ENCODE measurements at places on chromosomes 3 and 15.

DNA sequence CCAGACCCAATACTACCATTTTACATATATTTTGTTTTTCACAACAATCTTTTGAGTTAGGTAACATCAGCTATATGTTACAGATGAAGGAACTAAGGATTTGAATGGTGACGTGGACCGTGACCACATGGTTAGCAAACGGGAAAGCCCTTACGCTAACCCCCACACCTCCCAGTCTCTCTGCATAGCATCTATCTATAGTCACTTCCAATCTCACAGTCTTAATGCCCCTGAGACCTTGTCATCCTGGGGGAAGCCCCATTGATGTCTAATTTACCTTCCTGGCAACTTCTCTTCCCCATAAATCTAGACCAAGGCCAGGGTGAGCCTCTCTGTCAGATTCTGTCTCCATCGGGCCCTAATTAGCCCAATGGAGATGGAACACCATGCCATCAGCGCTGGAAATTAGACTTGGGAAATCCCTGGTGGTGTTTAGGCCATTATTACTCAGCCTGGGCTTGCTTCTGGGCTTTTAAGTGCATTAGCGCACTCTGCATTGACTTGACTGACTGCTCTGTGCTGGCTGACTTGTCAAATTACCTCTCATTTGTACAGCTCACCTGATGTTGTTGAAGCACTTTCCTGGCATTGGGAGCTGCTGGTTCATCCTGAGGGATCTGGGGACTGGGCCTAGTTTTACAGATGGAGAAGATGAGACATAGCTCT is 34.0 kb upstream of the SH3GL3 start:
- no peak for DNase-seq

GRCh38 chr3:197139586-197139985 is 110.0 kb upstream of the MELTF start:
- DNase-seq = no peak

GRCh38 chr3:70539908-70540307 is 227.5 kb upstream of the MDFIC2 start:
- no peak for DNase-seq

DNA sequence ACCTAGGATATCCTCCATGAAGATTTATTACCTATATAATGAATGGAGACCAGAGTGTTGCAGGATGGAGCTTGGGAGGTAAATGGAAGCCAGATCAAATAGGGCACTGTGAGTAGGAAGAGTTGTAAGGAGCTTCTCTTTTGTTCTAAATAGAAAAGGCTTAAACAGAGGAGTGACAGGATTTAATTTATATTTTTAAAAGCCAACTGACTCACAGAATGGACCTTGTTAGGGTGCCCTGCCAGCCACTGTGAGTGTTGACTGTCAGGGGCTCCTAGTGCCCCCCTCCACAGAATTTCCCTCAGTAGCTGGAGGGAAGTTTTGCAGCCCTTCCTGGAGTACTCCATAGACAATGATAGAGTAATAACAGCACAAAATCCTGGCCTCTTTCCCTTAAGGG is 547.5 kb downstream of the MCTP2 start:
- no peak for DNase-seq

DNA sequence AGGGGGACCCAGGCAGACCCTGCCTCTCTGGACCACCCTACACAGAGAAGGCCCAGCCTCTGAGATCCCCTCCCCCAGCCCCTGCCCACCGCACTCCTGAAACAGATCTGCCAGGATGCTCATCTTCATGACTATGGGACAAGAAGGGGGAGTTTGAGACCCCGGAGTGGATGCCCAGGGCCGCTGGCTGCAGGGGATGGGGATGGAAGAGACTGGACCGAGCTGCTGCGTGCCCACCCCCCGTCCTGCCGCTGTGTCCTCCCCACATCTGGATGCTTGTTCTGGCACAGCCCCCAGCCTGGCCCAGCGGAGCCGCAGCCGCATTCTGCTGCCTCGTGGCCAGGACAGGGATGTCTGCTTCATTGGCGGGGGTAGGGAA is 30.3 kb upstream of the SEMA3F start:
- DNase-seq = no peak

DNA sequence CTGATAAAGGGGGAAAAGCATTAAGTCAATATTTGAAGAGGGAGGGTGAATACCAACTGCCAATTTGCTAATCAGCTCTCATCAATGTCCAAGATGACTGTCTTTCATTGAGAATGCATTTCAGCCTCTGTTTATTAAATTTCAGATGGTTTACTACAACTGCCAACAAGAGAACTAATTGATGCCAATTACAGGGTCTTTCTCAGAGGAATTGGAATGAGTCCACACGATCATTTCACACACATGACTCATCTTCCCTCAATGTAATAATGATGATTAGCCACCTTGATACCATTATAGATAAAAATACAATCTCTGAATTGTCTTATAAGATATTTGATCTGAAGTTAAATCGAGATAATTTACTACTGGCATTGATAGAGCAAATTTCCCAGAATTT is 1274.4 kb downstream of the ROBO2 start:
- DNase-seq = no peak

GRCh38 chr3:11721479-11721878 is 77.8 kb upstream of the VGLL4 start:
- no peak for DNase-seq

DNA sequence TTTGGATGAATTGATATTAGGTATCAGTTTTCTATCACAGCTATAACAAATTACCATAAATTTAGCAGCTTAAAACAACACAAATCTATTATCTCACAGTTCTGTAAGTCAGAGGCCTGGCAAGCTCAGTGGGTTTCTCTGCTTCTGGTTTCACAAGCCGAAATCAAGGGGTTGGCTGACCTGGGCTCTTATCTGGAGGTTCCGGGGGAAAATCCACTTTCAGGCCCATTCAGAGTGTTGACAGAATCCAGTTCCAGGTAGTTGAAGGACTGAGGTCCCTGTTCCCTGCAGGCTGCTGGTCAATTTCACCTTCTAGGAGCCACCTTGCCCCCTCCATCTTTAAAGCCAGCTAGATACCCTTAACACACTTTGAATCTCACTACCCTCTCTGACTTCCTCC is 11.1 kb upstream of the HHATL start:
- no peak for DNase-seq

DNA sequence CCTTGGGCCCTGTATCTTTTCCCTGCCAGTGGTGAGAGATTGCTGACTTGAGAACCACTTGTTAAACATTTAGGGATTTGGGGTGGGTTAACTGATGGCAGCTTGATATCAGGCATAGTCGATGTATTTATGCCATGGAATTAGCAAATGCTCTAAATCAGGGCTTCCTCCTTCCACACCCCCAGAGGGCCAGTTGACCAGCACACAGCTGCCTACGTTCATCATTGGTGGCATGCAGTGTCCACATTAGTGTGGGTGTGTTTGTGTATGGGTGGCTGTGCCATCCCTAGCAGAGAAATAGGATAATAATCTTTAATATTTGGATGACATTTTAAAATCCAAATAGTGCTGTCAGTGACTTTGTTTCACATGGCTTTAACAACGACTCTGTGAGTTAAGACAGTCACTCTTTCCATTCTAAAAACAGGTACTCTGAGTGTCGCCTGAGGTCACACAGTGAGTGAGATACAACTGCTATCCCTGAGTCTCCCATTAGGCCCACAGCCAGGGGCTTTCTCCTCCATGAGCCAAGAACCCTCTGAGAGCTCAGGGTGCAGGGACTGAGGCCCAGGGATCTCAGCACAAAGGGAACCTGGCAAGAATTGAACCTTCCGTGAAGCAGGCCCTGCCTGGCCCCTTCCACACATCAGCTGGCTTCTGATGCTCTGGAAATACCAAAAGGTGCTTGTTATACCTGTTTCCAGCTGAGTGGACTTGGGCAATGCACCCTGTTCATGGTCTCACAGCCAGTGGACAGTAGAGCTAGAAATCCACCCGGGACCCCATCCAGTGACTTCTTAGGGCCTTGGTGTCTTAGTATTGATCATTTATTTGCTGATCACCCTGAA is 4.3 kb upstream of the LTF start:
- DNase-seq = no peak

DNA sequence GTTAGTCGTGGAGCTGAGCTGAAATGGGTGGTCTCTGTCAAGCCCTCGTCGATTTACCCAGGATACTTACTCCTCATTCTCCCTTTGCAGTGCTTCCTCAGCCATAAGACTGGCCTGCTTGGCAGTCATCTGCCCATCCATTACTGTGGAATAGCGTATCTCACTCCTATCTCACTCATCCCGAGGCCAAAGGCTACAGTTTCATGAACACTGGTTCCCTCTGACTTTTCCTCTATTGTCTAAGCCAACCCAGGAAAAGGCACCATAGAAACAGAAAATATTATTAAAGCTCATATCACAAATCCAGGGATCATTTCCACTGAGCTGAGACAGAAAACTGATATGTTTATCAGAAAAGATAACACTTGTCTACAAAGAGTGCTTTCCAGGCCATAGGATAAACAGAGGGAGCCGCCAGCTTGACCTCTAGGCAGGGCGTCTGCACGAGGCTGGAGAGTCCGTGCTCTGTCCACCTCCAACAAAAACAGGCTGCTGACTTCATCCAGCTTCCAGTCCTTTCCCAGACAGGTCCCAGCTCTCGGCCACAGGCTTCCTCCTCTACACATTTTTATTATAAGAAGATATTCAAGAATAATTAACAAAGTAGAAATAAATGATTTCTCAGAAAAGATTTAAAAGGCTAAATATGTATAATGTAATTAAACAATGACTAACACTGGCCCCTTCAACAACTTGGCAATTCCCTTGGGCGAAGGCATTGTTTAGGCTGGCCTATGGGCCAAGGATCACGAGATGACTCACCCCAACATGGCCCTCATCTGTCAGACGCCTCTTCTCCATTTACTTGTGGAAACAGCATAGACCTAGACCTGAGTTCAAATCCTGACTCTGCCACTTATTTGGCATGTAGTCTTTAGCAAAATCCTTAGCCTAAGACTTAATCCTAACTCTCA is 27.4 kb upstream of the BOC start:
- no peak for DNase-seq

DNA sequence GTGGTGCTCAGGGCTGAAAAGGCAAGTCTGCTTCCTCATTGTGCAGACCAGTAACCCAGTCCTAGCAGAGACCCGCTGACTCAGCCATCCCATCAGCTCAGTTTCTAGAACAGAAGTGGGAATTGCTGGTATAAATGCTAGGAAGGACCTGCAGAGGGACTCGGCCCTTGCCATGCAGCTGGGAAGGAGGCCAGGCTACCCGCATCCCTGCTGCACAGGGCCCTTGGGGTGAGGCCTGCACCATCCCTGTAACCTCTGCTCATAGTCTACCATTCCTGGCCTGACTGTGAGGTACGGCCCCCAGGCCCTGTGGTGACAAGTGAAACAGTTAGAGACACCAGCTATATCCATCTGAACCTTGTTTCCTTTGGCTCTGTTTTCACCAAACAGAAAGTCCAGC is 23.5 kb downstream of the RAB6B start:
- no peak for DNase-seq

DNA sequence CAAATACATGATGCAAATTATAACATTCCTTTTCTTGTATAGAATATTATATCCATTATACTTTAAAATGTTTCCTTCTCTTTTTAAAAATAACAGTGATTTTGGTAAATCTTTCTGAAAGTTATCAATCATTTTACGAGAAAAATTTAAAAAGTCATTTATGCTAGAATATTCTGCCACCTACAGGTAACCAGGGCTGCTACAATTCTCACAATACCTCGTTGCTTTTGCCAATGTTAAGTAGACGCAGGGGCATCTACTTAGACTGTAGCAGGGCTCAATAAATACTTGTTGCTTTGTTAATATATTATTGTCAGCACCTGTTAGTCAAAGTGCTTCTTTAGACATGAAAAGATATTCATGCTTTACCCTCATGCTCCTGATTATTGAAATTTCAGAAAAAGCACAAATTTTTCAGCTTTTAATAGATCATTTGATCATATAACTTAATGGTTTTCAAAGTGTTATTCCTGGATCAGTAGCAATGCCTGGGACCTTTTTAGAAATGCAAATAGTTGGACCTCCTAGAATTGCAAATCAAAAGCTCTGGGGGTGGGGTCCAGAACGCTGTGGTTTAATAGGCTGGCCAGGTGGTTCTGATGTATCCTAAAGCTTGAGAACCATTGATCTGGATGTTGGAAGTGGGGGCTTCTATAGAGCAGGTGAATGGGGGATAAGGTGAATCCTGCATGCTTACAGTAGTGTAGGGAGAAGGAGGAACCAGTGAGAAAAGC is 223.6 kb upstream of the PDZRN3 start:
- DNase-seq = no peak

- DNase-seq = no peak
These were observed 92.8 kb downstream of the FRMD4B start for GRCh38 chr3:69292959-69293574.

DNA sequence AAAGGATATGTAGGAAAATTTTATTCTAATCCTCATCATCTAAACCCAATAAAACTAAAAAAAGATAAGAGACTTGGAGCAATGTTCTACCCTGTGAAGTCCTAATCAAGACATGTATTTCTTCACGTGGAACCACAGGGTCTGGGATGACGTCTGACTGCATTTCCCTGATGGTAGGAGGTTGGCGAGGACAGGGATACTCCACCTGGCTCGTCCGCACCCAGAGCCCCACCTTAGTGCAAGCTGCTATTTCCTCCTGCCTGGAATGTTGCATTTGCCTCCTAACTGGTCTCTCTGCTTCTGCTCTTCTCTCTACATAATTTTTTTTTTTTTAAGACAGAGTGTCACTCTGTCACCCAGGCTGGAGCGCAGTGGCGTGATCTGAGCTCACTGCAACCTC is 57.7 kb upstream of the RASGRP1 start:
- no peak for DNase-seq

GRCh38 chr3:8557298-8557697 is 55.7 kb downstream of the LMCD1 start:
- no peak for DNase-seq

DNA sequence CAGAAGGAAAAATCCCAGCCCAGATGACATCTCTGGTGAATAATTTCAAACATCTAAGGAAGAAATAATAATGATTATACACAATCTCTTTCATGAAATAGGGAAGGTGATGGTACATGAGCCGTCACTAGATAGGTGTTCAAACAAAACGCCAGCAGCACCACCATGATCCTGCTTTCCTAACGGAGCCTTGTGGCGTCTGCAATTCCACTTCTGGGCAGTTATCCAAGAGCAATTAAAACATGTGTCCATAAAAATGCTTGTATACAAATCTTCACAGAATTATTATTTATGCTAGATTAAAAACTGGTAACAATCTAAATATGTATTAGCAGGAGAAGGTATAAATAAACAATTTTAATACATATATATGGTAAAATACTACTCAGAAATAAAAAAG is 33.7 kb downstream of the RTP4 start:
- no peak for DNase-seq

- no peak for DNase-seq
These were observed 403.6 kb downstream of the ERC2 start for GRCh38 chr3:56064684-56065083.
